ENCODE measurements at places on chromosomes 13 and 19.

GRCh38 chr19:33064792-33065550 lies at the start of gene RHPN2:
Gene RHPN2 (minus strand): TSS chr19:33064888. CDS start chr19:33064852, 36 bp downstream.
- DNase-seq: peak; percentile 65

DNA sequence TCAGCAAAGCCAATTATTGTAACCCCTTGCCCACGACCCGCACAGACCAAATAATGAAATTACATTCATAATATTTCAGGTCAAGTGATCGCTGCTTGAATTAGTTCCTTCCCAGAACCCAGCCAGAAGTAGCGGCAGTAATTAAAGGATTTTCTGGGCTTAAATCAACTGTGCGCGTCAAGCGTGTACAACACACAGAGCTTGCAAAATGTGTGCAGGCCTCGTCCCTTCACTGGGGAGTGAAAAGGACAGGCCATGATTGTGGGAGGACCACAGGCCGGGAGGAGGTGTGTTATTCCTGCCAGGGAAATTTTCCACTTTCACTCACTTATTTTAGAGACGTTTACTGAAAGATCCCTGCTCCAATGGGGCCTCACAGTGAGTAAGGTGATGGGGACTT lies 84.9 kb downstream of the CHST8 start:
- DNase-seq: no peak

GRCh38 chr19:34366738-34367623 lies 2.0 kb downstream of the GPI start:
- DNase-seq: peak; percentile 71

- DNase-seq: peak; percentile 36
Observed at GRCh38 chr19:49515767-49516166, 3.3 kb downstream of the FCGRT start.

DNA sequence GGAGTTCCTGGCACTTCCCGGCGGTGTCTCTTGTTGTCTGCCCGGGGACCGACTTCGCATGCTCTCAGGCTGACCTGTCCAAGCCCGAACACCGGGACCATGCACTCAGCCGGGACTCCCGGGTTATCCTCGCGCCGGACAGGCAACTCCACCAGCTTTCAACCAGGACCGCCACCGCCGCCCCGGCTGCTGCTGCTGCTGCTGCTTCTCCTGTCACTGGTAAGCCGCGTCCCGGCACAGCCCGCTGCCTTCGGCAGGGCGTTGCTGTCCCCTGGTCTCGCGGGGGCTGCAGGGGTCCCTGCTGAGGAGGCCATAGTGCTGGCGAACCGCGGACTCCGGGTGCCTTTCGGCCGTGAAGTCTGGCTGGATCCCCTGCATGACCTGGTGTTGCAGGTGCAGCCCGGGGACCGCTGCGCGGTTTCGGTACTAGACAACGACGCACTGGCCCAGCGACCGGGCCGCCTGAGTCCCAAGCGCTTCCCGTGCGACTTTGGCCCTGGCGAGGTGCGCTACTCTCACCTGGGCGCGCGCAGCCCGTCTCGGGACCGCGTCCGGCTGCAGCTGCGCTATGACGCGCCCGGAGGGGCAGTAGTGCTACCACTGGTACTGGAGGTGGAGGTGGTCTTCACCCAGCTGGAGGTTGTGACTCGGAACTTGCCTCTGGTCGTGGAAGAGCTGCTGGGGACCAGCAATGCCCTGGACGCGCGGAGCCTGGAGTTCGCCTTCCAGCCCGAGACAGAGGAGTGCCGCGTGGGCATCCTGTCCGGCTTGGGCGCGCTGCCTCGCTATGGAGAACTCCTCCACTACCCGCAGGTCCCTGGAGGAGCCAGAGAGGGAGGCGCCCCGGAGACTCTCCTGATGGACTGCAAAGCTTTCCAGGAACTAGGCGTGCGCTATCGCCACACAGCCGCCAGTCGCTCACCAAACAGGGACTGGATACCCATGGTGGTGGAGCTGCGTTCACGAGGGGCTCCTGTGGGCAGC lies 661 bp downstream of the FREM2 start:
- no peak for DNase-seq

- DNase-seq: no peak
Observed at GRCh38 chr13:109274188-109274821, 512.1 kb downstream of the IRS2 start.

DNA sequence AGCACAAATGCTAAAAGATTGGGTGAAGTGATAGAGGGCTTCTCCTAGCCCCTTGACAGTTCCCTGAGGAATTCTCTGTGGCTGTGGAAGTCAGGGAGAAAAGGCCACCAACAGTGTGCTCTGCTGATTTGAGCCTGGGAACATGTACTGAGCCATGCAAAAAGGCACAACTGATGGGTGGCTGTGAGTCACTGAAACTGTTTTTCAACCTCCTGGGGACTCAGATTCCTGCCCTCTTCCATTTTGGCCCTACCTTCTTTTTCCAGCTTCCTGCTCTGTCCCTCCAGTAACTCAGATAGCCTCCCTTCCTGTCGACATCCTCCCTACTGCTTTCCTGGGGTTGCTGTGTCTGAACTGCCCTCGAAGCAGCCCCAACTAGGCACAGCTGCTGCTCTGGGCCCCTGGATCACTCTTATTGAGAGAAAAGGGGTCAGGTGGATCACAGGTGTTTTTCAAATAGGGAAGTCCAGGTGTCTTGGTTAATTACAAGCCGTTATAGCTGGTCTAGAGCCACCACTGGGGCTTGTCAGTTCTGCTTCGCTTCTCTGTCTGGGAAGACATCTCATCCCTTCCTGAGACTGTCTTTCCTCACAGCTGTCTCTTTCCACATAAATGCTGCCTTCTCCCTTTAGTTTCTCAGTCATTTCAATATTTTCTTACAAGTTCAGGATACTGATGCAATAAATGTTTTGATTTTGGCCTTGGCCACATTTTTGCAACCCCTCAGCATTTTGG lies 13.7 kb downstream of the FAM124A start:
- DNase-seq: no peak

DNA sequence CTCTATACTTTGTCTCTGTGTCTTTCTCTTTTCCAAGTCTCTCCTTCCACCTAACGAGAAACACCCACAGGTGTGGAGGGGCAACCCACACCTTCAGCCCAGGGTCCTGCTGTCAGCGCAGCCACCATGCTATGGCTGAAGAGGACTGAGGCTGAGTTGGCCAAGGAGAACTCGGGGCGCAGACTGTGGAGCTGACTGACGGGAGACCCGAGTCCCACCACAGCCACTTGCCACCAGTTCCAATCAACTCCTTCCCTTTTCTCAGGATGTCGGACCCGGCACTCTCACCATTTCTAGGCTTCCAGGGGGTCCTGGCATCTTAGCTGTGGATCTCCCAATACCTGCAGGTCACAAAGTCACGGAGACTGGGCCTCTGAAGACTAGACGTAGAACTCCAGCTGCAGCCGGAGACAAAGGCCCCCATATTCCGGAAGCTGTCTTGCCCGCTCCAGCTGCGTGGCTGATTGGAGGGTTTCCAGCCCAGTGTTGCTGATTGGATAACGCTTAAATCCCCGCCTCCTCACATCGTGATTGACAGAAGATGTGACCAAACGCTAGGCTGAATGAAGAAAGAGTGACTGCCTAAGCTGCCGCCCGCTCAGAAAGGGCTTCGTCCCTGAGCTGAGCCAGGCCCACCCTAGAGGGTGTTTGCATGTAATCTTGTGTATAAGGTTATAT lies 63.6 kb downstream of the ZNF429 start:
- DNase-seq: peak; percentile 99

DNA sequence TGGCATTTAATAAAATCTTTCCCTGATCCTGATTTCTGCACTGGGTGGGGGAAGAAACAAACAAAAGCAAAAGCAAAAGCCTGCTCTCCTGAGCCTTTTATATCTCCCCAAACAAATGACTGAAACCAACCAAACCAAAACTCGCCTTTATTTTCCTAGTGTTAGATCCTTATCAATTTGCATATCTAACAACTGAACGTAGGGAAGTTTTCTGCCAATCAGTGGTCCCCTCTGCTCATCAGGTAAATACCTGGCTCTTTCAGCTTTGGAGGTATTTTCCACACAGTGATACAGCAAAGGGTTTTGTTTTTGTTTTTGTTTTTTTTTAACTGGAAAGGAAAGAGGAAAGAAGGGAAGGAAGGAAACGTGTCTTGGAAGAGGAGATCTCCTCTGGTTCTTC lies 3.3 kb downstream of the AMER2 start:
- DNase-seq: no peak

DNA sequence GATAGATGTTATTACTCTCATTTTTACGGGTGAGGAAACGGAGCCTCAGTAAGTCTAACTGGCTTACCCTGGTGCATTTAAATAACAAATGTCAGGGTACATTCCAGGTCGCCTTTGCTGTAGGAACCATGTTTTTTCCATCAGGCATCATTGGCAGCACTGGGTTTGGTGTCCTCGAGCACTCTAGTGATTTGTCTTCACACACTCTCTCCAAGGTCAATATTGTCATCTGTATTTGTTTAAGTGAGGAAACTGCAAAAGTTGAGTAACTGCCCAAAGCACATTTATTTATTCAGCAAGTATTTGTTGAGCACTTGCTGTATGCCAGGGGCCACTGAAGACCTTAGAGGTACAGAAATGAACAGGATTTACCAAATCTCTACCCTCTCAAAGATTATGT lies 78.6 kb downstream of the DCT start:
- DNase-seq: no peak

DNA sequence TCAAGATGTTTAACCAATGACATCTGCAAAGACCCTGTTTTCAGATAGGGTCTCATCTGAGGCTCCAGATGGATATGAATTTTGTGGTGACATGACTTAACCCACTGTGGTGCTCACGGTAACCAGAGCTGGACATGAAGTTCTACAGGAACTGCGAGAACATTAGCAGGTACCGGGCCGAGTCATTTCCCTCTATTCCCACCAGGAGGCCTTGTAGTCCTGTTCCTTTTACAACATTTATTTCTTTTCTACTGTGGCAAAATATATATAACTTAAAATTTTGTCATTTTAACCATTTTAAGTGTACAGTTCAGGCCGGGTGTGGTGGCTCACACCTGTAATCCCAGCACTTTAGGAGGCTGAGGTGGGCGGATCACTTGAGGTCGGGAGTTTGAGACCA lies 7.6 kb upstream of the TSPAN16 start:
- DNase-seq: no peak

GRCh38 chr19:7699417-7700401 lies 2.2 kb downstream of the FCER2 start:
- no peak for DNase-seq

DNA sequence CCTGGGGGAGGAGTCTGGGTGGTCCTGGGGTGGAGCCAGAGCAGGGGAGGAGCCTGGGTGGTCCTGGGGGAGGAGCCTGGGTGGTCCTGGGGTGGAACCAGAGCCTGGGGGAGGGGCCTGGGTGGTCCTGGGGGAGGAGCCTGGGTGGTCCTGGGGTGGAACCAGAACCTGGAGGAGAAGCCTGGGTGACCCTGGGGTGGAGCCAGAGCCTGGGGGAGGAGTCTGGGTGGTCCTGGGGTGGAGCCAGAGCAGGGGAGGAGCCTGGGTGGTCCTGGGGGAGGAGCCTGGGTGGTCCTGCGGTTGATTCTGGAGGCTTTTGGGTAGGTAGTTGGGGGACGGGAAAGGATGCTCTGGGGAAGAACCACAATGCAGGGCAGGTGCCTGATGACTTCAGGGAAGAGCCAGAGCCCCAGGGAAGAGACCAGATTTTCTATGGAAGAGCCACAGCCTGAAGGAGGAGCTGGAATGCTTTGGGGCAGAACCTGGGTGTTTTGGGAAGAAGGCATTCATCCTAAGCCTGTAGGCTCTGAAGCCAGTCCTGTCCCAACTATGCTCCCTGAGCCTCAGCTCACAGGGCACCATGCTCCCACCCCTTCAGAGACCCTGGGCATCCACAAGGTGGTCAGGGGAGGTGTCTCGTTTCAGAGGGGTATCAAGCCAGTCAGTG lies 15.0 kb downstream of the MRPS12 start:
- no peak for DNase-seq

- no peak for DNase-seq
Observed at GRCh38 chr19:43623889-43624670, 4.7 kb upstream of the ZNF428 start.

DNA sequence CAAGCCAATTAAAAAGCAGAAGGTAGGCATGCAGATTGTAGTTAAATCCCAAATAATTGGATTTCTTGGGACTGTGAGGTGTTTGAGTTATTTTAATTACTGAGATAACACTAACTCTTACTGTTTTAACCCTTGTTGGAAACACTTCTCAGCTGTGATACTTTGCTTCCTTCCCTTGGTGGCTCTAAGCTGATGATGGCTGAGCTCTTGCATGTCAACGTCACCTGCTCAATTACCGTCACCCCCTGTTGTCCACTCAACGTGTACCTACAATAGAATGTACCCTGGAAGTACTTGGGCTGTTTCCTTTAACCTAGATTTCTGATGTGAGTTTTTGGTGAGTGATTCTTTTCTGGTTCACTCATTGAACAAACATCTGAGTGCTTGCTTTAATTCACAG lies 303.4 kb downstream of the SLC7A1 start:
- DNase-seq: no peak

- DNase-seq: no peak
Observed at GRCh38 chr13:30396434-30397075, 25.7 kb upstream of the UBE2L5 start.

- no peak for DNase-seq
Observed at GRCh38 chr13:113442354-113442984, 10.8 kb downstream of the ADPRHL1 start.

DNA sequence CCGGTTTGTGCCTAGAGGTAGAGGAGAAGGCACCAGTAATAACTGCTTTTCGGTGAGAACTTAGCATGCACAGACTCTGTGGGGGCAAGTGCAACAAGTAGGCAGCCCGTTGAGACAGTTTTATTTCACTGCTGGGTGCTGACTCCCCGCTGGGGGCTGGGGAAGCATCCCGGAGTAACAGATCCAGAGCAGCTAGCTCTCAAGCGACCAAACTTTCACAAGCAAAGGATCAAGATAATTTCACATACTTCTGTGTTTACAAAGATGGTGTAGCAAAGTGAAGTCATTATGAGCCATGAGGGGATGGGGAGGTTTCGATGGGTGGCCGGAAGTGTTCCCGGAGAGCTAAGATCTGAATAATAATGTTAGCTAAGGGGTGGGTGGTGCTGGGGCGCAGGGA lies 2.8 kb downstream of the NACC1 start:
- no peak for DNase-seq

- no peak for DNase-seq
Observed at GRCh38 chr13:20348645-20349408, 116.7 kb upstream of the GJB6 start.

GRCh38 chr19:21463449-21464105 lies 41.8 kb upstream of the ZNF429 start:
- peak; percentile 85 for DNase-seq

GRCh38 chr19:12698138-12698537 lies 1.7 kb upstream of the FBXW9 start:
- DNase-seq: no peak

GRCh38 chr13:114019367-114019766 lies 45.5 kb upstream of the C13orf46 start:
- no peak for DNase-seq

- peak; percentile 7 for DNase-seq
Observed at GRCh38 chr13:66513728-66514127, 716.4 kb downstream of the PCDH9 start.

- DNase-seq: no peak
Observed at GRCh38 chr13:97719736-97720135, 233.7 kb upstream of the IPO5 start.

DNA sequence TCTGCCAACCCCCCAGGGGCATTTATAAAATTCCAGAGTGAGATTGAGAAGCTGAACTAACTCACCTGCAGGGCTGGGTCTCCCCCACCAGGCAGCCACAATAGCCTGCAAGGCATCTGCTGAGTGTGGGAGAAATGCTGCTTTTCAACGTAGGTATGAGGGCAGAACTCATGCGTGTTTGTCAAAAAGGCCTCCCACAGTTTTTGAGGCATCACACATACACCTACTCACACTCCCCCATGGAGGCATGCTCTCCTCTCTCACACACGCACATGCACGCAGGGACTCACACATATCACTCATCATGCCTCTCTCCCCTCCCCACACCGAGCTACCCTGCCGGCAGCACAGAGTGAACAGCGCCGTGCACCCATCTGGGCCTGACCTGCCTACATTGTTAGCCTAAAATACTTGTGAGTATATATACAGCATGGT lies 390.5 kb downstream of the FGF9 start:
- no peak for DNase-seq

All from lung (tissue), 17 donors.